Hindlimb muscle (tissue), 1 donor: ENCODE measurements at places on chromosomes 4 and X.

DNA sequence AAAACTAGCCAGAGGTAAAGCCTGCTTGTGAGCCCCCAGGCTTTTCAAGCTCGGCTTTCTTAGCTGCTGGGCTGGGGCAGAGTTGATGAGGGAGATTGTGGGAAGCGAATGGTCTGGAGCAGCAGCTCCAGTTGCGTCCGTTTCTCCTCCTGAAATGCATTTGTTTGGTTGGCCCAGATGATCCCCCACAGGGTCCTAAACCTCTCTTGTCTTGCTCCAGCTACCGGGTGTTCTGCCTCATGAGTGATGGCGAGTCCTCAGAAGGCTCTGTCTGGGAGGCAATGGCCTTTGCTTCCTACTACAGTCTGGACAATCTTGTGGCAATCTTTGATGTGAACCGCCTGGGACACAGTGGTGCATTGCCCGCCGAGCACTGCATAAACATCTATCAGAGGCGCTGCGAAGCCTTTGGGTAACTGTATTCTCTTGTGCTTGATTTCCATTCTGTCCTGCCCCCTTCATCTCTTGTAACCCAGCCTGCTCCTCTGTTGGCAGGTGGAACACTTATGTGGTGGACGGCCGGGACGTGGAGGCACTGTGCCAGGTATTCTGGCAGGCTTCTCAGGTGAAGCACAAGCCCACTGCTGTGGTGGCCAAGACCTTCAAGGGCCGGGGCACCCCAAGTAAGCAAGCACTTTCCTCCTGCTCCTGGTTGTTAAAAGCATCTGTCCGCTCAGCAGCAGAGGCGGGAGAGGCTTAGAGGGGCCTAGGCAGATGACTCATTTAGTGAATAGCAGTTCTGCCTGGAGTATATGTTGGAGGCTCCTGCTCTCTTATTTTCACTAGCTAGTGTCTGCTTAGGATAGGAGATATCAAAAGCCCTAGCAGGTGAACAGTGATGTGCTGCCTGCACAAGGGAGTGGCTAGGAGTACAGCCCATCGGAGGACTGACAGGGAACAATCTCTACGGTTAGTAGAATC lies 15.3 kb downstream of the TKTL1 start:
- DNase-seq, result no peak

DNA sequence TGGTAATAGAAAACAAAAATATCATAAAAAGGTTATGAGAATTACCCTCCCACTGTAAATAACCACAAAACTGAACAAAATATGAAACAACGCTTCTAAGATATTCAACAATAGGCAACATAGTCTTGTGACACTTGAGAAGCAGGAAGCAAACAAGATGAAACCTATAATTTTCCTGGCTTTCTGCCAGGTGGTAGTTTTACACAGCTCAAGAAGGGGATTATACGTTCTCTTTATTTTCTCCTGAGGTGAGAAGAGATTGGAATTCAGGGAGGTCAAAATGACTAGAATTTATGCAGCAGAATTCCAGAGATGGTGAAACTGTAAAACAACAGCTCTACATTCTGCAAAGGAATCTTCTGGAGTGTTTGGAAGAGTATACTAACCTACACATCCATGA lies 186.0 kb downstream of the HHIP start:
- DNase-seq, result no peak

- DNase-seq, result no peak
Observed at GRCh38 chr4:38084877-38085711, 124.9 kb downstream of the PTTG2 start.

GRCh38 chr4:173852775-173853174 lies 322.7 kb upstream of the HAND2 start:
- DNase-seq, result no peak
